ENCODE measurements at places on chromosomes 3 and 15. TPM values are rescaled to one million over a fixed set of nuclear protein-coding genes. Genes with fewer than 3 reads are reported as not detected.
A peak's percentile ranks its signal among the peaks of the same experiment; 100 is the strongest.

- DNase-seq: no peak
- no peaks in the 10 kb centered on the region for H3K4me1 ChIP-seq
- no peaks in the 10 kb centered on the region for H3K36me3 ChIP-seq
- 0 out of 2 replicates have a peak, but pooled peaks cover 12% of the 10 kb centered on the region for H3K27me3 ChIP-seq
Observed at GRCh38 chr3:169420429-169420828, 243.1 kb downstream of the MECOM start.

DNA sequence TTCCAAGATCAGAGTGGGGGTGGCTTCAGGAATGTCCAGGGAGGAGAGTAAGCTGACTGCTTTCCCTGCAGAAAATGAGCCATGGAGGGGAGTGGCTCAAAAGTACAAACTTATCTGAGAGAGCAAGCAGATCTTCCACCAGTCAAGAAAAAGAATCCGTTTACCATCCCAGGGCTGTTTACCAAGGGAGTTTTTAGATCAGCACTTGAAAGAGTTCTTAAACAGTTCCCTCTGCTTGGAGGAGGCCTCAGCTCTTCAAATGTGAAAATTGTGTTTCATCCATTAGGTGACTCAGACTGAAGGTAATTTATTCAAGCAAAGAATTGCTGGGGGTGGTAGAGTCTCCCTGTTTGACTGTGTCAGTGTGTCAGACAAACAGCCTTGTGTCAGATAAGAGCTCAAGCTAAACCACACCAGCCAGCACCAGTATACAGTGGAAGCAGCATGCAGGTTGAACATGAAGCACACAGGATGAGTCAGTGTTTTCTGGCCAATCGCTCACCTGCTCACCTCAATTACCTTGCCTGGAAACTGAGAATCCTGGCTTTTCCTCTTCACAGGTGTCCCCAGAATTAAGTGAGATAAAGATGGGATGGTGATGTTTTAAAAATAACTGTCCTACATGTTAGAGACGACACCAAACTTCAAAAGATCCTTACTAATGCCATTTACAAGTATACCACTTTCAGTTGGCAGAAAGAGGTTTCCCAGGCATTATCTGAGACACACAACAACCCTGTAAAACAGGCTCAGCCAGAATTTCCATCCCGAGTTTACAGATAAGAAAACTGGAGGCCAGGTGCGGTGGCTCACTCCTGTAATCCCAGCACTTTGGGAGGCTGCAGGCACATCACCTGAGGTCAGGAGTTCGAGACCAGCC, 21.7 kb downstream of the SH3BP5 start:
- no peaks in the 10 kb centered on the region for H3K27me3 ChIP-seq
- peak overlapping the region; percentile 63 for H3K27ac ChIP-seq
- H3K4me3 ChIP-seq: no peak overlapping the region
- H3K36me3 ChIP-seq: no peaks in the 10 kb centered on the region
- DNase-seq: peak; percentile 83

CLDN18 gene
- 0.18 TPM for polyA plus RNA-seq

TMEM108 gene
- not detected for polyA plus RNA-seq

DNA sequence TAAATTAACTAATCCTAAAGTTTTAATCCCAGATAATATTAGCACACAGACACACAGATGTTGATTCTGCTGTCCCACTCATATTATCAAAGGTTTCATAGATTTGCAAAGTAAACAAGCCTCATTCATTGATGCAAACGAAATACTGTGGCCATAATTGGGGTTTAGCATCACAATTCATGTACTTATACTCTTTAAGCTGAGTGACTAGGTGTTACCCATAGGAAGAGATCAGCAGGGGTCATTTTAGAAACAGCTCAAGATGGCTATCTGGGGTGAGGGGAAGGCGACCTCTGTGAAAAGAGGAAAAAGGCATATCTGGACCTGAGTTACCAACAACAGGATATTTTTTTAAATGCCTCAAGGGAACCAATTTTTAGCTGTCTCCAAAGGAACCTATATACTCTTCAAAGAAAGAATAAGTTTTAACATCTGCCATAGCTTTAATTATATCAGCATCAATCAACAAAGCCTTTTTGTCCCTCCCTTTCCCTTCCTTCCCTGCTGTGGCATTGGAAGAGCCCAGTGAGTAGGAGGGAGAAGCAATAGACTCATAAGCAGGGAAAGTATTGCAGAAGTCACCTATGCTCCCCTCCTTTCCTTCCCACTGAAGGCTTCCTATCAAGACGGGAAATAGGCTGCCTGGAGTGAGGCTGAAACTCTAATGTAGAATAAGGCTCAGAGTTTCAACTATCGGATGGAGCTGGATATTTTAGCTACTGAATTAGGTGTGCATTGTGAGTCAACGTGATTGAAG, 553.4 kb downstream of the ZIC1 start:
- H3K27me3 ChIP-seq: no peaks in the 10 kb centered on the region
- no peak overlapping the region for H3K27ac ChIP-seq
- DNase-seq: no peak
- no peaks in the 10 kb centered on the region for H3K36me3 ChIP-seq

KIF15 gene
- 3.3 TPM for polyA plus RNA-seq

CHRNA3 gene
- not detected for polyA plus RNA-seq

TGM5 gene
- polyA plus RNA-seq: not detected

- DNase-seq: no peak
- no peak overlapping the region for H3K27ac ChIP-seq
- H3K36me3 ChIP-seq: no peaks in the 10 kb centered on the region
- no peak overlapping the region for H3K4me3 ChIP-seq
- H3K27me3 ChIP-seq: no peaks in the 10 kb centered on the region
Observed at GRCh38 chr3:175279911-175280310, 420.8 kb downstream of the NAALADL2 start.

- H3K4me1 ChIP-seq: peaks cover 36% of the 10 kb centered on the region
- no peaks in the 10 kb centered on the region for H3K27me3 ChIP-seq
- peaks cover 20% of the 10 kb centered on the region for H3K36me3 ChIP-seq
- H3K27ac ChIP-seq: no peak overlapping the region
Observed at GRCh38 chr3:123693584-123694190, 108.8 kb upstream of the HACD2 start.

DNA sequence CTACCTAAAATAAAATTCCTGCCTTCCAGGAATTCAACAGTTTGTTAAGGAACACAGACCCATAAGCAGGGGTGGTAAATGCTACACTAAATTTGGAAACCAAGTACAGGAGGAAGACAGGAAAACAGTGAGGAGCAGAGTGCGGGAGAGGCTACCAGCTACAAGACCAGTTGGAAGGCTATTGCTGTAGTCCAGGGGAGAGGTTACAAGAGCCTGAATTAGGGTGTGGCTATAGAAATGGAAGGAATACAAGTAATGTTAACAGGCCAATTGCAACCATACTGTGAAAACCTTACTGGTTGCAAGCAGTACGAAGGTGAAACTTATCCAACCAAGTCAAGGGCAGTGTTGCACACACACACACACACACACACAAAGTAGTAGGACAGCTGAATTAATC, 880 bp upstream of the ARMC8 start:
- H3K4me3 ChIP-seq: peak overlapping the region; percentile 88
- H3K27ac ChIP-seq: no peak overlapping the region
- H3K4me1 ChIP-seq: peaks cover 15% of the 10 kb centered on the region
- H3K27me3 ChIP-seq: no peaks in the 10 kb centered on the region

CAV3 gene
- polyA plus RNA-seq: 0.15 TPM

All from GM23248 (cell line).